NCI-H774 (cell line): ENCODE measurements at places on chromosomes 13 and 19.

- no peak for DNase-seq
Observed at GRCh38 chr13:71695662-71696061, 171.3 kb downstream of the DACH1 start.

- DNase-seq: no peak
Observed at GRCh38 chr13:42000846-42001245, 39.9 kb upstream of the VWA8 start.

DNA sequence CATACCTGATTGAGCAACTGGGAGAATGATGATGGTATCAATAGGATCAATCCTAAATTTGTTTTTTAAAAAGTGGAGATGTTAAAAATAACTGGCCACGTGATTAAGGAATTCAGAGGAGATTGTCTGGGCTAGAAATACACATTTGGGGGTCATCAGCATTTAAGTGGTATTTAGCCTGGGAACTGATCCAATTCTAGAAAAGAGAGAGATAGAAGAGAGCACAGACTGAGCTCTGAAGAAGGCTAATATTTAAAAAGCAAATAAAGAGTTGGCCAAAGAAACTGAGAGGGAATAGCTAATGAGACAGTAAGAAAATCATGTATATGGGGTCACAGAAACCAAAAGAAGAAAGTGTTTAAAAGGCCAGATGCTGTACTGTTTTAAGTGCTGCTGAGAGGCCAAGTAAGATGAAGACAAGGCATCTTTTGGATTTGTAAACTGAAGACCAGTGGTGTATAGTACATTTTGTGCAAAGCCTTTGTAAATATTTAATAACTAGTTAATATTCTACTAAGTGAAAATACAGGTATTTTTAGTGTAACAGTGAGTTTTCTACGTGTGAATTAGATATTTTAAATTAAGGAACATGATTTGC is 40.2 kb downstream of the UBL3 start:
- DNase-seq: no peak

DNA sequence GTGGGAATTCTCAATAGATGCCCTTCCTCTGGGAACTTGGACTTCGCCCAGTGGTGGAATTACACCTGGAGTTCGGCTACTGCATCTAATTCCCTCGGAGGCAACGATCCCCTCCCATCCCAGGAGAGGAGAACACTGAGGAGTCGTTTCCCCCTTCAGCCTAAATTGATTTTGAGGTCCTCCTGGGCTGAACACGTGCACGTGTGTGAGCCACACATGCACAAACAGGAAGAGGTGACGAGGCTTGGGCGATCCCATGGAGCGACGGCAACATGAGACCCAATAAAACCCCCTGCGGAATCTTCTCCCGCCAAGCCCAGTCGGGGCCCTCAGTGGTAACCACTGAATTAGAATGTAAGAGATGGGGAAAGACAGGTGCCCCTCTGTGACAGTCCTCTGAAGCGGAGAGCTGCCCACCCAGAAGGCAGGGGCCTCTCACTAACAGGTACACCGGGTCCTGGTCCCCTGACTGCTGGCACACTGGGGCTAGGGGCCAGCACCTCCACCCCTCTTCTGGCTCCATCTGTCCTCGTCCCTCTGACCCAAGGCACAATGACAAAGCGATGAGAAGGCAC is 4.5 kb downstream of the MLLT1 start:
- DNase-seq: no peak

DNA sequence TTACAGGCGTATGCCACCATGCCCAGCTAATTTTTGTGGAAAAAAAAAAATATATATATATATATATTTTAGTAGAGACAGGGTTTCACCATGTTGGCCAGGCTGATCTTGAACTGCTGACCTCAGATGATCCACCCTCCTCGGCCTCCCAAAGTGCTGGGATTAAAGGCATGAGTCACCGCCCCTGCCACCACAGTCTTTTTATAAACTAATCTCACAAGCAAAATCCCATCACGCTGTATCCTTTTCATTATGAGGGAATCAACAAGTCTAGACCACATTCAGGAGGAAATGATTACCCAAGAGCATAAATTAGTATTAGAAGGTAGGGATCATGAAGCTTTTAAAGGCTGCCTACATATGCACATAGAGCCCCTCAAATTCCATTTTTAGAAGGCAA is 210.6 kb upstream of the NBEA start:
- DNase-seq: no peak

DNA sequence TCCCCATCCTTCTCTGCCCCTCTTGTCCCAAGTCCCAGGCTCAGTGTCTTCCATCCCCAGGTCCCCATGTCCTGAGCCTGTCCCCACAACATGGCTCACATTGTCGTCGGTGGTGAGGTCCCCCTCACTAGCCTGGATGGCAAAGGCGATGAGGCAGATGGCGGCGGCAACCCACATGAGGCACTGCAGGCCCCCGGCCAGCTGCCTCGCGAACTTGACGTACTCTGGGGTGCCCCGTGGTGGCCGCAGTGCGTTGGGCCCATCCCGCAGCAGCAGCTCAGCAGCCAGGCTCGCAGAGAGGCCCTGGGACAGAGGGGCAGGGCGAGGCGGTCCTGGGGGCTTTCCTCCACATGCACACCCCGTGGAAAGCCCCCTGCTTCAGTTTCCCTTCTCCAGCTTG is 1.1 kb downstream of the ATP4A start:
- DNase-seq: no peak

GRCh38 chr13:23871616-23872220 is 17.5 kb downstream of the MIPEP start:
- peak; percentile 8 for DNase-seq

GRCh38 chr19:8631425-8631819 is 989 bp downstream of the NFILZ start:
- no peak for DNase-seq

DNA sequence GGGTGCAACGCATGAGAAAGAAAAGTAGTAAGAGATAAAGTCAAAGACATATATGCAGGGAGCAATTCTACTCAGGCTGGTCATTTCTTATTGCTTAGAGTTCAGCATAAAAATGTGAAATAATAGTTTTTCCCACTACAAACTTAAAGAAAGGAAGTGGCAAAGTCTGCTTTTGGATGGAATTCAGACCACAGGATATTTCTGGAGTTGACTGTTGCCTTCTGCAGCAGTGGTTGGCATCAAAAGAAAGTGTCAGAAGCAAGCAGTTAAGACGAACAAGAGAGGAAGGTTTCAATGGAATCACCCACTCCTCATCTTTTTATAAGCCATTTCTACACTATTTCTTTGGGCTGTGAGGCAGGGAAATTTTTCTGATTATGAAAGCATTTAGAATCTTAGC is 36.2 kb upstream of the TRPC4 start:
- no peak for DNase-seq

GRCh38 chr13:60662595-60662994 is 265.6 kb downstream of the TDRD3 start:
- no peak for DNase-seq

- no peak for DNase-seq
Observed at GRCh38 chr13:29922896-29923295, 72.5 kb upstream of the UBL3 start.

- DNase-seq: no peak
Observed at GRCh38 chr13:94313926-94314325, 165.6 kb downstream of the DCT start.

DNA sequence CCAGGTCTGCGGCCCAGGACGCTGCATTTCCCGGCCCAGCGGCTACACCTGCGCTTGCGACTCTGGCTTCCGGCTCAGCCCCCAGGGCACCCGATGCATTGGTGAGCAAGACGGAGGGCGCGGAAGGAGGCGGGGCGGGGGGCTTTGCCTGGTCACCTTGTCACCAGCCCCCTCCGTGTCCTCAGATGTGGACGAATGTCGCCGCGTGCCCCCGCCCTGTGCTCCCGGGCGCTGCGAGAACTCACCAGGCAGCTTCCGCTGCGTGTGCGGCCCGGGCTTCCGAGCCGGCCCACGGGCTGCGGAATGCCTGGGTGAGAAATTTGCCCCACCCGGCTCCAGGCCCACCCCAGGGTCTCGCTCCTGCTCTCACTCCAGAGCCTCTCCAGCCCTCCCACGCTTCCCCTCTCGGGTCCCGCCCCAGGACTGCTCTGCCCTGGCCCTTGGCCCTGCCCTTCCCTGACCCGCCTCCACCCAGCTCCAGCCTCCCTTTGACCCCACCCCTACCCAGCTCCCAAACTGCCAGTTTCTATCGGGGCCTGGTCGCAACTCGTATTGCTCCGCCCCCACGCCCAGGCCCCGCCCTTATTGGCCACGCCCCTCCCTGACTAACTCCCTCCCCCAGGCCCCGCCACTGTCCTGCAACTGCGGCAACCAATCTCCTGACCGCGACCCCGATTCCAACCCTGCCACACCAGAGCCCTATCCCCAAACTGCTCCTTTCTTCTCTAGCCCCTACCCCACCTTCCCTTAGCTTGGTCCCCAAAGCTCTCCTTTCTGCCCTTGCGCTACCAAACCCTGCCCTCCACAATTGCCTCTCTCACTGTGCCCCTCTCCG is 8.6 kb downstream of the LTBP4 start:
- DNase-seq: peak; percentile 77

DNA sequence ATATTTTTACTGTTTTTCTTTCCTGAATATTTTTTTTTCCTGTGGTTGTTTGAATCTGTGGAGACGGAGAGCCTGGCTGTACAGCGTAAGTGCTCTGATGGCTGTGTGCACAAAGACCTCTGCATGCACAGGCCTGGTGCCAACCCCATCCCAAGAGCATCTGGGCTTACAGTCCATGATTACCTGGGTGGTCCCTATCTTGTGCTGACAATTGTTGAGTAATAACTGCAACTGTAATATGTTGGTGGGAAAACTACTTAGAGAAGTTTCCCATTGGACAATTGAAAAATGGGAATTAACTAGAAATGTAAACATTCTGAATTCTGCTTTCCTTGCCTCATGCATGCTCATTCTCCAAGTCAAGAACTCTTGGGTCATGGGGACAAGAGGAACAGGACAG is 268.7 kb downstream of the SHISA2 start:
- no peak for DNase-seq

DNA sequence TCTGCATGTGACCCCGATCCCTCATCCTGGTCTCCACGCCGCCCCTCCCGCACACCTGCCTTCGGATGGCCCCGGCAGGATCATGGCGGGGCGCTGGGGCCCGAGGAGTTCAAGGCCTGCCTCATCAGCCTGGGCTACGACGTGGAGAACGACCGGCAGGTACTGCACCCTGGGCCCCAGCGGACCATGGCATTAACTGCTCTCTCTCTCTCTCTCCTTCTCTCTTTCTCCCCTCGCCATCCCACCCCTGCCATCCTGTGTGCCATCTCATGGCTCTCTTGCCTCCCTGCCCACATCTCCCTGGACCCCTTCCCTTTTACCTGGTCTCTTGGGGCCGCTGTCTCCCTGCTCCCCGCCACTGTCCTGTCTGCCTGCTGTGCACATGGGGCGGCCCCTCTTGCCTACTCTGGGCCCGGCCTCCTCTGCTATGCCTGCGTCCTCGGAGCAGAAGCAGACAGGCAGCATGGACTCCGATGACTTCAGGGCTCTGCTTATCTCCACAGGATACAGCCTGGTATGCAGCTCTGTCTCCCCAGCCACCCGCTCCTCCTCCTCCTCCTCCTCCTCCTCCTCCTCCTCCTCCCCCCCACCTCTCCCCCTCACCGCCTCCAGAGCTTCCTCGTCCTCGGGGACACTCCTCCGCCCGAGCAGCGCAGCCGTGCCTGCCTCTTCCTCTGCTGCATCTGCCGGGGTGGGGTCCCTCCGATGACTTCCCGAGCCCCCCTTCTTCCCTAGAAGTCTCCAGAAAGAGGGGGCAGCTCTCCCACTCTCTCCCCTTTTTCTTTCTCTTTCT is 16.2 kb downstream of the CAPN12 start:
- no peak for DNase-seq

- DNase-seq: no peak
Observed at GRCh38 chr13:67776151-67776550, 546.0 kb upstream of the PCDH9 start.

DNA sequence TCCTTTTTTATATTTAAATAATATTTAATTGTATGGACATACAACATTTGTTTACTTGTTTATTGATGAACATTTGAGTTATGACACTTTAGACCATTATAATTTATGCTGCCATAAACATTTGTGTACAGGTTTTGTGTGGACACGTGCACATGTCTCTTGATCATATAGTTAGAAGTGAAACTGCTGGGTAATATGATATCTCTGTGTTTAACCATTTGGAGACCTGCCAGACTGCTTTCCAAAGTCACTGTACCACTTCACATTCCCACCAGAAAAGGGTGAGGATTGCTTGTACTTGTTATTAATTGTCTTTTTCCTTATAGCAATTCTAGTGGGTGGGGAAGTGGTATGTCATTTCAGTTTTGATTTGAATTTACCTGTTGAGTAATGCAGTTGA is 145.6 kb upstream of the KLHL1 start:
- DNase-seq: peak; percentile 46

DNA sequence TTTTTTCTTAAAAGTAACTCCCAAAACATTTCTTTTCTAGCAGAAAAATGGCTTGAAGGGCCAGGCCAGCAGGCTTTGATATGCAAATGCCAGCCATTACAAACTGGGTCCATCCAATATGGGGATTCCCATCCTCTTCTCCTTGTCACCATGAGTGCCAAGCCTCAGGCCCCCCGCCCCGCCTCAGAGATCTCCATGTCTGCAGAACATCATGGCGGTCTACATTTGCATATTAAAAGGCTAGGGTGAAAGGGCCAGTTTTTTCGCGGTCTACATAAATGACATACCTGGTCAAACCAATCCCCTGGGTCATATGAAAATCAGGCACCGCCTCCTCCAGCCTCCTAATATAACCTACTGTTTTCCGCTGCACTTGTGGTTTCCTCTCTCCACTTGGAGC is 1327.6 kb downstream of the UQCRFS1 start:
- no peak for DNase-seq

DNA sequence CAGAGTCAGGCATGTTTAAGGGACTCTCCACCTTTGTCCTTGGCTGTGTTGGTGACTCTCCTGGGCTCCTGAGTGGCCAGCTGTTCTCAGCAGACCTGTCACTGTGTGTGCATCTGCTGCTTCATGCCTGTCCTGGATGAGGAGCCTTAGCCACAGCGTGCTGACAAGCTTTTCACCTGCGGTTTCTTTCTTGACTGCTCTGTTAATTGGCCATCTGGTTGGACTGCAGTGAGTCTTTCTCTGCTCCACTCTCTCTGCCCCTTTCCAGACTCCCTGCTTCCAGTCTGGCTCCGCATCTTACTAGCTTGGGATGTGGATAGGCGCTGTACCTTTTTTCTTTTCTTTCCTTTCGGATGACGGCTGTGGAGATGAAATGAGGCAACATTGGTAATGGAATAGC is 38.8 kb downstream of the POLR1D start:
- DNase-seq: no peak

- DNase-seq: no peak
Observed at GRCh38 chr19:53102756-53103233, 427 bp downstream of the ZNF160 start.

GRCh38 chr13:29893438-29893837 is 43.0 kb upstream of the UBL3 start:
- DNase-seq: no peak

- no peak for DNase-seq
Observed at GRCh38 chr19:40589591-40590429, 11.4 kb upstream of the LTBP4 start.

DNA sequence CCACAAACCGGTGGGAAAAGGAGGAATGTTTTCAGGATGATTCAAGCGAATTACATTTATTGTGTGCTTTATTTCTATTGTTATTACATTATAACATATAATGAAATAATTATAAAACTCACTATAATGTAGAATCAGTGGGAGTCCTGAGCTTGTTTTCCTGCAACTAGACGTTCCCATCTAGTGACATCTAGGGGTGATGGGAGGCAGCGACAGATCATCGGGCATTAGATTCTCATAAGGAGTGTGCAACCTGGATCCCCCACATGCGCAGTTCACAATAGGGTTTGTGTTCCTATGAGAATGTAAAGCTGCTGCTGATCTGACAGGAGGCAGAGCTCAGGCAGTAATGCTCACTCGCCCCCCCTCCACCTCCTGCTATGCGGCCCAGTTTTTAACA is 54.5 kb downstream of the SPTBN4 start:
- DNase-seq: no peak

GRCh38 chr13:97496511-97496910 is 62.5 kb downstream of the RAP2A start:
- DNase-seq: no peak
